ENCODE measurements at places on chromosomes 1 and 21.

GRCh38 chr1:4137621-4138415, 237.7 kb upstream of the C1orf174 start:
- no peak for DNase-seq

DNA sequence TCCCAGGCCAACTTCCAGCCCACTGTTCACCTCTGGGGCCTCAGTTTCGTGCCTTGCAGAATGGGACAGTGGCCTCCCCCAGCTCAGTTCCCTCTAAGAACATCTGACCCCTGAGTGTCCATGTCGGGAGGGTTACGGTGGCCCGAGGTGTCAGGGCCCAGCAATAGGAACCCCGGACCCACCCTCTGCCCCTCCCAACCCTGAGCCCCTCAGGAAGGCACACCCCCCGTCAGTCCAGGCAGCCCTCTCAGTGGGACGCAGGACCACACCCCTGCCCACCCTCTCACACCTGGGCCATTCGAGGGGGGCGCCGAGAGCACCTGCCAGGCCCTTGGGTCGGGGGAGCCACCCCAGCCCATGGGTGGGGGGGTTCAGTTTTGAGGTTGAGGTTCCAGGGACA, 447 bp downstream of the TTC34 start:
- no peak for DNase-seq

DNA sequence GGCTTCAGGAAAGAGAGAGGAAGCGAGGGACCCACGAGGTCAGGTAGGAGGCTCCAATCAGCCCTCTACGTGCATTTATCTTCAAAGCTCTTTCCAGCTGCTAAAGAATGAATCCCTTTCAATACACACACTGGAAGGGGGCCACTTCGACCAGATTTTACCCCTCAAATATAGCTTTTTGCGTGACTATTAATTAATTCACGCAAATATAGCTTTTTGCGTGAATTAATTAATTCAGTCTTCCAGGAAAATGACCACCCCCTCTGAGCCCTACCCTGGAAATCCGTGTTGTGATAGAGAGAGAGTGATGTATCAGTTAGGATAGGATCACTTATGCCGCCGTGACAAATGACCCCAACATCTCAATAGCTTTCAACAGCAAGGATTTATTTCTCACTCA, 265.2 kb upstream of the TMEM51 start:
- DNase-seq, result no peak

DNA sequence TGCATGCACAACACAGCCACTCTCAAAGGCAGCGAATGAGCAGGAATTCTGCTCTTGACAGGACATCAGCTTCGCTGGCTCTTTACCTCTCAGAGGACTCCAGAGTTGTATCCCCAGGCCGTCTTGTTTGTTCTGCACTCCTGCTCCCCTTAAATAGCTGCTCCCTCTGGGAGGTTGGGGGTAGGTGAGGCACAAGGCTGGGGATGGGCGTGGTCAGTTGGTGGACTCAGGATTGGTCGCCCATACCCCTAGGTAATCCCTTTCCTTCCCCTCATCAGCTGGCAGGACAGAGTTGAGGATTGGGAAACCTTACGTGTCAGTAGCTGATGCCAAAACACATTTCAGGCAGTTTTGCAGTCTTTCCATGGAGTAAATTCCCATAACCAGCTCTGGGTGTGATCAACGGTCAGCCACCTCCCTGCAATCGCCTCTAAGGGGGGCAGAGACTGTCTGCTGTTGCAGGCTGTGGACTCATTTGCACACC, at the start of gene PLA2G2A:
PLA2G2A (minus strand) TSS at position 125 of the 484 bp plus-strand sequence. CDS start 845 bp downstream, outside the sequence.
- no peak for DNase-seq

- no peak for DNase-seq
Observed at GRCh38 chr1:208895181-208895580, 651.0 kb upstream of the PLXNA2 start.

DNA sequence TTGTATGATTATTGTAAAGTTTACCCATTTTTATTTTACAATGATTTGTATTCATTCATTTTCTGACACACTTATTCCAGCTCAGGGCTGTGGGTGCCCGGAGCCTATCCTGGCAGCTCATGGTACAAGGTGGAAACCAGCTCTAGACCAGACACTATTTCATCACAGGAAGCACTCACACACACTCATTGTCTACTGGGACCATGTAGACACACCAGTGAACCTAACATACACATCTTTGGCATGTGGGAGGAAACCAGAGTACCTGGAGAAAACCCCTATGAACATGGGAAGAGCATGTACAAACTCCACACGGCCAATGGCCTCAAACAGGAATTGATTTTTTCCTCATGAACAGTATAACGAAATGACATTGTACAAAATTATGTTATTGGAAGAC, 2.4 kb downstream of the DTL start:
- DNase-seq, result no peak

DNA sequence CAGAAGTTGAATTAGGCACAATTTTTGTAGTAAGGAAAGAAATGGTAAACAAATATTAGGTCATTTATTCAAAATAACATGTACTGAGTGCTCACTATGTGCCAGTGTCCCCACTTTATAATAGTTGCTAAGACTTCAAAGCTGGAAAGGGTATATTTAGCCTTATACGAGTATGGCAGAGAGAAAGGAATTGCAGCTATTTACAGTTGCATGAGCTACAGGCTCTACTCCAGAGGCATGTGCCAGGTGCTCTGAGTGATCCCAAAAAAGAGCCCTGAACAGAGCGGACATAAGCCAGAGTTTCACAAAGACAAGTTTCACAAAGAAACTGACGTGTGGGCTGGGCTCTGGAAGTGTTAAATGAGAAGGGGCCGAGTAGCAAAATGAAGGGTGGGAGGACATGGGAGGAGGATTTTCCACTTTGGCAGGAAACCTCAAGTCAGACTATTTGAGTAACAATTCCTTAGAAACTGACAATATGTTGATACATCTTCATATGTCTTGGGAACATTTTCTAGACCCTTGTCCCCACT, 40.9 kb downstream of the FASLG start:
- DNase-seq, result no peak

GRCh38 chr21:44549525-44550211, 1.6 kb downstream of the KRTAP10-2 start:
- DNase-seq, result no peak

DNA sequence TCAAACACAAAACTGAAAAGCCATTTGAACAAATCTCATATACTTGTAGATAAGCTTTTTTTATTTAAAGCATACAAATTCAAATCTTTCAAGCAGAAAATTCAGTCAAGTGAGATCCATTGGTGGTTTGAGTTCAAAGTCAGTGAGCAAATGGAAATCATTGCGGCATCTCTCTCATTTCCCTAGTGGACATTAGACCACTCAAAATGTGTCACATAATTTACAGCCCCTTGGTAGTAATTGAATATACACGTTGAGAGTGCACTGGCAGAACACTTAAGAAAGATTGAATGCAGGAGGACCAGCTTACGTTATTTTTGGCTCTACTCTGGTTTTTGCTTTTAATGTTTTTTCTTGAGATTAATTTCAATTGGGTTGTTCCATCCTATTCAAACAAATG, 633.7 kb downstream of the USP25 start:
- DNase-seq, result no peak

DNA sequence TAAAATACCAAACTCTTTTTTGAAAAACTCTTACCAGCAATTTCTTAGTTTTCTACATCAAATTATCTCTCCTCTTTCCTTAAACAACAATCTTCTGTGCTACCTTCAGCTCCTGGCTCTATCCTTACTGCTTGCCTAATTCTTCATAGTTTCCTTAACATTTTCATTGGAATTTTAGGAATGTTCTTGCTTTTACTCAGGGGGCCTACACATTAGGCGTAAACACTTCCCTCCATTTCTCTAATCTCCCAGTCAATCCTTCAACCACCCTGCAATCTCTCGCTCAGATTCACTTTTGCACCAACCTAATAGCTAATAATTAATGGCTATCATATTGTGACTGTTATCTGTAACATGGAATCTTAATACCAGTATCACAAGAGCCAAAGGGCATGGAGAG, 50.1 kb downstream of the ADAMTS5 start:
- DNase-seq, result no peak

DNA sequence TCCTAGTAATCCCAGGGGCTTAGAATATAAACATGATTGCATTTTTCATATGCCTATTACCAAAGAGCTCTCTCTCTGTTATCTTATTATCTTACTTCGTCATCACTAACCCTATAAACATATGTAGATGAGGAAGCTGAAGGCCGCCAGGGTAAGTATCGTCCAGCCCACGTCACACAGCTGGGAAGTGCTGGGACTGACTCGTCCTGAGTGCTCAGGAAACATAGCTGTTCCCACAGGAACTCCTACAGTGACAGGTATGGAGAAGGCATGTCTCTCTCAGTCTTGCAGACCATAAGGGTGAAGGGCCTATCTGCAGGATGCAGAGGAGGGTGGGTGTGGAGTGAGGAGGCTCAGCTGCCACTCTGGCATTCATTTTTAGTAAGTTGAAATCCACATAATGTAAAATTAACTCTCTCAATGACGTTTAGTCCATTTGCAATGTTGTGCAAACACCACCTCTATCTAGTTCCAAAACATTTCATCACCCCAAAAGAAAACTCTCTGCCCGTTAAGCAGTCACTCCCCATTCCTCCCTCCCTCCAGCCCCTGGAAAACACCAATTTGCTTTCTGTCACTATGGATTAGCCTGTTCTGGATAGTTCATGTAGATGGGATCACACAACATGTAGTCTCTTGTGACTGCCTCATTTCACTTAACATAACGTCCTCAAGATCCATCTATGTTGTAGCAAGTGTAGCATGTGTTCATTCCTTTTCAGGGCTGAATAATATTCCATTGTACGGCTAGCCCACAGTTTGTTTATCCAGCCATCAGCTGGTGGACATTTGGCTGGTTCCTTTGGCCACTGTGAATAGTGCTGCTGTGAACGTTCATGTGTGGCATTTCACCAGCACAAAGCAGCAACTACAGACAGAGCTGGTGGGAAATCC, 68.3 kb downstream of the TCP10L start:
- DNase-seq, result no peak

- DNase-seq, result peak; percentile 45
Observed at GRCh38 chr1:235838021-235838420, 28.7 kb downstream of the LYST start.

GRCh38 chr21:15514073-15514946, 215.5 kb upstream of the USP25 start:
- DNase-seq, result peak; percentile 66

All from activated CD8-positive, alpha-beta T cell treated with anti-CD3 and anti-CD28 coated beads for 36 hours (primary cell).